ENCODE measurements at places on chromosomes 4 and X.

GRCh38 chr4:127250577-127250976, 382.2 kb upstream of the INTU start:
- DNase-seq, result no peak

- DNase-seq, result no peak
These were observed 120.3 kb upstream of the PRKG2 start for GRCh38 chr4:81335122-81335912.

- DNase-seq, result no peak
These were observed 148.4 kb upstream of the ITM2A start for GRCh38 chrX:79515529-79515928.

DNA sequence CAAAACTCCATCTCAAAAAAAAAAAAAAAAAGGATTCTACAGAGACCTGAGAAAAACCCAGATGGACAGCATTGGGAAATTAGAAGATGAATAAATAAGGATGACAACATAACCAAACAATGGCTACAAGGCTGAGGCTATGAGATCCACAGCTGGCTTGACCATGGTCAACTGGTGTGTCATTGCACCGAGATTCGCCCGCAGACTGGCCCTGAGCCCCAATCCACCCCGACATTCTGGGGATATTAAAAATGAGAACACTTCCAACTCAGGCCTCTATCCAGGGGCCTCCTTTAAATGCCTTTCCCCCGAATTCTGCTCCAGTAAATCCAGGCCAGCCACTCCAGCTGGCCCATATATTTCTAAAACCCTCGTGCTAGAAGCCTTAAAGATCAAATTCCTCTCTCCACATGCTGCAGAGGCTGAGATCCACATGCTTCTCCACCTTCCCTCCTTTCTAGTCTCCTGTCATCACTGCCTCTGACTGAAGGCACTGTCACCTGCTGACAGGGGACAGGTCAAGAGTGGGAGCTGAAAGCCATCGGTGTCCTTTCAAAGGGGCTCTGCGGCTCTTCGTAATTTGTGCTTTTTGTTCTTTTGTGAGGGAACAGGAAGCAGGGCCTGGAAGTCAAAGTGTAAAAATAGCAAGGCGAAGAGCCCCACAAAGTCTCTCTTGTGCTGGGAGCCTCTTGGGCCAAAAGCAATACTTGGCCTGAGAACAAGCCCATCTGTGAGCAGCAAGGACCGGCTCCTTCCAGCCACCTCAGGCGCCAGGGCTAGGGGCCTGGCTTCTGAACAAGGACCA, 203.7 kb downstream of the NSUN7 start:
- no peak for DNase-seq

GRCh38 chrX:13983734-13984133, 46.0 kb downstream of the GEMIN8 start:
- DNase-seq, result no peak

DNA sequence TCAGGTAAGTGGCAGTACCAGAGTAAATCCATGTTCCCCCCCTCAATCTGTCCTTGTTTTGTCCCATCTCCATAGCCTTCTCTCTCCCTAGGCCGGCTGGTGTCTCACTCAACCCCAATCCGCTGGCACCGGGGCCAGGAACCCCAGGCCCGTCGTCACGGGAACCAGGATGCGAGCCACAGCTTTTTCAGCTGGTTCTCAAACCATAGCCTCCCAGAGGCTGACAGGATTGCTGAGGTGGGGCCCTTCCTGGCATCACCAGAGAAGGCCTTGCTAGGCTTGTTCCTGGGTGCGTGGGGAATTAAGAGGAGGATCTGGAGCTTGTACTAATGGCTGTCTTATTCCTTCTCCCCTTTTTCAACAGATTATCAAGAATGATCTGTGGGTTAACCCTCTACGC, 2.7 kb downstream of the TSPYL2 start:
- no peak for DNase-seq

- DNase-seq, result no peak
These were observed 13.0 kb upstream of the TBC1D9 start for GRCh38 chr4:140769209-140769608.

GRCh38 chr4:90816754-90817153, 689.6 kb downstream of the CCSER1 start:
- no peak for DNase-seq

DNA sequence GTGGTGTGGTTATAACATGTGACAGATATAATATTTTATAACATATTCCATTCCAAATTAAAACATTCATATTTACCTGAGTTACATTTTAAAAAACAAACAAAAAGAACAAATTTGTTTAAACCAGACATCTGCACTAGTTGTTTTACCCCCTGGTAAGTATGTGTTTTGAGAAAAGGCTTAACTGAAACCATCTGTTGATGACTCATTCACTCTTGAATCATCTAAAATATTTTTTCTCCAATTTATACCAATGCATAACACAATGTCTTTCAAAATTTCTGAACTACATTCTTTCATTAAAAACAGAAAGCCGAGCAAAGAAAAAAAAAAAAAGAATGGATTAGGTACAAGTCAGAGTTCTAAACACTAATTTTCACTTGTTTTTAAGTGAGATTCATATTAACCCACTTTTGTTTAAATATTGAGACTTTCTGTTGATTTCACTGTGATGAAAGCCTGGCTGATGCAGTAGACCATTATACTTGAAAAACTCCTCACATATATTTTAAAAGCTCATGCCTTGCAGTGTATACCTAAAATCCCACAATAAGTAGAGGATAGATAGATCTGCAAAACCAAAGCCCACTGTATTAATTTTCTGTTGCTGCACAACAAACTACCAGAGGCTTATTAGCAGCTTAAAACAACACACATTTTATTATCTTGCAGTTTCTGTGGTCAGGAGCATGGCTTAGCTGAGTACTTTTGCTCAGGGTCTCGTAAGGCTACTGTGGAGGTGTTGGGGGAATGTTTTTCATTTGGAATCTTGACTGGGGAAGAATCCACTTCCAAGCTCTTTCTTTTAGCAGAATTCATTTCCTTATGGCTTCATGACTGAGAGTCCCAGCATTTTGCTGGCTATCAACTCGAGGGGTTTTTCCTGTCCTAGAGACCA, 221.5 kb downstream of the PCDH18 start:
- DNase-seq, result no peak

- no peak for DNase-seq
These were observed at the start of gene GLRA3 for GRCh38 chr4:174828845-174829701. Gene GLRA3, minus strand, starts transcription at chr4:174829247. Its CDS starts 436 bp downstream, at chr4:174828811.

- no peak for DNase-seq
These were observed 113.6 kb downstream of the CNKSR2 start for GRCh38 chrX:21487832-21488231.

DNA sequence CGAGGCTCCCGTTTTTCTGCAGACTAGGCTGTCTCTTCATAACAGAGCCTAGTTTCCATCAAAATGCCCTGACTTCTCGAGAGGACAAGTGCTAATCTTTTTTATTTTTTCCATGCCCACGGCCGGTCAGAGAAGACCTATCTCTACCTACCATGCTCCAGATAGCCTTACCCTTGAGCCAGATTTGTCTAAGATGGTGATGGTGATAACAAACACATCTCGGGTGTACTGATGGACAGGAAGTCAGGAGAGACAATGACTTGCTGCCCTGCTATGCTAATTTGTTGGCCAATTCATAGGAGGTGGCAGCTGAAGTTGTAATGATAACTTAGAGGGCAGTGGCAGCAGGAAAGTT, 42.2 kb upstream of the NKRF start:
- no peak for DNase-seq

DNA sequence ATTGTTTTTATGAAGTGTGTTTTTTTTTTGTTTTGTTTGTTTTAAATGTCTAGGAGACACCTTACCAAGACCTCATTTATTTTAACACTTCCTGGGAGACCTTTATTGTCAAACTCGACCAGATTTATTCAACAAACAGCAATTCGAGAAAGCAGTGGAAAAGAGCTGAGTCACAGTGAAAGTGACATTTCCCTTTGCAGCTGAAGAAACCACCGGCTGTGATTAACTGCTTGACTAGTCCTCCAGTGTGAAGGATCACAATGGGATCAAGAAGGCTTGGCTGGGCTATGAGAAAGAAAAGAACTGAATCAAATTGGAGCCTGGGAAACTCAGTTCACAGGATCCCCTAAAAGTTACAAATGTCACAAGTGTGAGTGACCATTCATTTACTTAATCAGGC, 11.9 kb upstream of the ADH7 start:
- DNase-seq, result no peak

DNA sequence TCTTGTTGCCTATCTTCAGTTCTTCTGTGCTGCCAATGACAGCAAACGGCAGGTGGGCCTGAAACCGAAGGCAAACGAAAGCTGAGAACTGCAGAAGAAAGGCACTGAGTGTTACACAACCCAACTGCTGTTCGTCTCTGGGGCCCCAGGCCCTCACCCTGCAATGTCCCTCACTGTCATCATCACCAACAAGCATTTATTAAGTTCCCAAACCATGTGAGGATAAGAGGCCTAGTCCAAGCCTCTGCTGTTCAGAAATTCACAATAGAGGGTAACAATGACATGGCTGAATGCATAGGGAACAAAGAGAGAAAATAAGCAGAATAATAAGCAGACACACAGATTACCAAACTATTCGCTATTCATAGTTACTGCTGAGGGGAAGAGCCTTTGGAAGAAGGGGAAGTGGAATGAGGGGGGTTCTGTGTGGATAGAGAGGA, 34.5 kb upstream of the NKRF start:
- DNase-seq, result no peak

DNA sequence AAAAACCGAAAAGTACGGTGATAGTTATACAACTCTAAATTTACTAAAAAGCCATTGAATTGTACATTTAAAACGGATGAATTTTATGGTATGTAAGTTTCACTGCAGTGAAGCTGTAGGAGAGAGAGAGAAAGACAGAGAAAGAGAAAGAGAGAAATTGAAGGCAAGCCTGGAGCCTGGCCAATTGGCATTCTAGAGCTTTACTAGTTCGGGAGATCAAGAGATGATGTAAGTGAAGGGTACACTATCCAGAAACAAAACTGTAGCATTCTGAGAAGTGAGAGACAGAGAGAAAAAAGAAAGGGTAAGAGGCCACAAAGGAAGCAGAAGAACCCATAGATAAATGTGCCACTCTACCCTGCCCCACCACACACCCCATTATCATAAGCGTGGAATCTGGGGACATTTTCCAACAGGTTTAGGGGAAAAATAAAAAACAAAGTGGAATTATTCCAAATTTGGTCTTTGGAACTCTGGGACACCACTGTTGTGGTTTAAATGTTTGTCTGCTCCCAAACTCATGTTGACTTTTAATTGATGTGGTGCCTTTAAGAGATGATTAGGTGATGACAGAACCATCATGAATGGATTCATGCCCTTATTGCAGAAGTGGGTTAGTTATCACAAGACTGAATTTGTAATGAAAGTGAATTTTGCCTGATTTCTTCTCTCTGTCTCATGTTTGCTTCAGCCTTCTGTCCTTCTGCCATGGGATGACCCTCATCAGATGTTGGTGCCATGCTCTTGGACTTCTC, 123.0 kb upstream of the PLS3 start:
- no peak for DNase-seq

GRCh38 chrX:138492371-138492770, 219.1 kb downstream of the FGF13 start:
- DNase-seq, result no peak

DNA sequence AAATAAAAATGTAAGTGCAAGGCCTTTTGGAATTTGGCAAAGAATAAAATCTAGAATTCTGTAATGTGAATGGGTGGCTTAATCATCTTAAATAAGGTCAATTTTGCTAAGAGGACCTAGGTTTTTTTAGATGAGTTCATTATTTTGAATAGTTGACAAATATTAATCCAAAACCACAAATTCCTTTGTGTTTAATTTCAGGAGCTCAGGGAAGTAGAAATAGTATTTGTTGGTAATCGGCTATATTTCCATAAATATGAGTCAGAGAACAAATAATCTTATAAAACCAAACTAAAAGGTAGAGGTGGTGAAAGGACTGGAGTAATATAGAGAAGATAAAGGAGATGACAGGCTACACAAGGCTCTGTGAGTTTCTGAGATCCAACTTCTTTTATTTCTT, 190.4 kb upstream of the TLL1 start:
- DNase-seq, result no peak

Measured in hematopoietic multipotent progenitor cell treated with erythropoietin and hydrocortisone succinate and interleukin-3 and kit ligand, for 17 days (in vitro differentiated cells).